Eye (tissue), 1 donor: ENCODE measurements at places on chromosomes 3 and 15.
A peak's percentile ranks its signal among the peaks of the same experiment; 100 is the strongest.

- DNase-seq: no peak
These were observed 88.3 kb downstream of the ITPR1 start for GRCh38 chr3:4581498-4581897.

- DNase-seq: peak; percentile 58
These were observed 85.8 kb downstream of the GAP43 start for GRCh38 chr3:115709093-115709492.

DNA sequence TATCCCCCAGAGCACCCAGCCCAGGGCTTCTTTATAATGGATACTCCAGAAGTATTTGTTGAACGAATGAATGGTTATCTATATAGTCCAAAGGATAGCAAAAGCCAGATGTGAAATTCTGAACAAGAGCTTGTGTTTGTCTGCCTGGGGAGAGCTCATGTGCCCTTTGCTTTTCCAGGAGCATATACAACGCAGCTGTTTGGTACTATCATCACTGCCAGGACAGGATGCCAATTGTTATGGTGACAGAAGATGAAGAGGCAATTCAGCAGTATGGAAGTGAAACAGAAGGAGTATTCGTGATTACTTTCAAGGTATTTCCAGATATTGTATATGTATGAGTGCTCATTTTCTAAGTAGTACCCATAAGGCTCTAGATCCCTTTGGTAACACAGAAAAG, 15.2 kb downstream of the DIS3L start:
- no peak for DNase-seq

- no peak for DNase-seq
These were observed 67.7 kb downstream of the MGLL start for GRCh38 chr3:127754411-127755304.

GRCh38 chr3:126365351-126366277, 8.4 kb upstream of the KLF15 start:
- DNase-seq: no peak

GRCh38 chr3:189502676-189503257, 128.4 kb upstream of the TP63 start:
- no peak for DNase-seq

- peak; percentile 79 for DNase-seq
These were observed 4.9 kb downstream of the ADCY5 start for GRCh38 chr3:123444023-123444422.

DNA sequence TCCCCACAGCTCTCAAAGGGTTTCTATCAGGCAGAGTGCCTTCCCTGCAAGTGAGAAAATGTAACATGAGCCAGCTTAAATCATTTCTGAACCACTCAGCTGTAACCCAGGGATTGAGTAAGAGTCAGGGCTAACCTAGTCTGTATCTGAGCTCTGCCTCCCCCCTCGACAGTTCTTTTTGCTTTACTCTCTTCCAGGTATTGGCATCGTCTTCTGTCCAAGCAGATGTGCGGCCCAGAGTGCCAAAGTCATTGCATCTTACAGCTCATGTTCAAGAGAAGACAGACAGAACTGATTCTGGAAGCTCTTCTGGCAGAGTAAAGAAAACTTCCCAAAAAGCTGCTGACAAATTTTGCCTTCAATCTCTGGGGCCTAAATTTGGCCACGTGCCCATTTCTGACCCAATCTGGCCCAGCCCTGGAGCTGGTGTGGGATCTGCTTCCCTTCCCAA, 74.8 kb downstream of the ABHD5 start:
- no peak for DNase-seq

DNA sequence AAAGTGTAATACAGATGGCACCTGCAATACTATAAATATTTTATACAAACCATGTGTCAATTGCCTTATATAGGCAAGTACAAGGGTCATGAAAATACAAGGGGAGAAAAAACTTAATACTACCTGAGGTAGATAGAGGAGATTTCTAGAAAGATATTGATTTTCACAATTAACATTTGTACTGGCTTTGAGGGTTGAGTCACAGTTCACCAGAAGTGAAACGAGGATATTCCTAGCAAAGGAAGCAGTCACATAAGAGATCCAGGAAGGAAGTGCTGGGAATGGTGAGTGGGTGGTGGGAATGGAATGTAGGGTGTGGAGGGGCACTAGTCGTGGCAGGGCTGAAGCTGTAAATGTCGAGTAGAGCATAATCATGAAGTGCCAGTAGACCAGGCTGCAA, 108.7 kb downstream of the P2RY1 start:
- DNase-seq: no peak

DNA sequence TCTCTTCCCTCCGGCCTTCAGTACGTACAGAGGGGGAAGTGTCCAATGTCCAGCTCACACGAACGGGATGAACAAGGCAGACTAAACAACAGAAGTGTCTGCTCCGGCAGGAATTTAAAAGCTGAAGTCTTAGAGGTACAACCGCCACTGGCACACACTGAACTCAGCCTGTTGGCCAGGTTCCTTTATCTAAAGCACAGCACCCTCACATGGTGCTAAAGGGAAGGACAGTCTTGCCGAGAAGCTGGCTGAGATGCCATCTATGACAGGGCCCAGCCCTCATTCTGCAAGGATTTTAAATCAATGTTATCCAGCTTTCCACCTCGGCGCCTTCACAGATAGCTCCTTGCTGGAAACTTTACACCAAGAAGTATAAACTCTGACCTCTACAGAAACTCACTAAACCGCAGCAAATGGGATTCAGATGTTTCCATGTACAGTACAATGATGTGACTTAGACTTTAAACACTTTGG, 2.8 kb downstream of the ADAMTS17 start:
- DNase-seq: peak; percentile 91

GRCh38 chr3:191372122-191372521, 41.8 kb upstream of the UTS2B start:
- no peak for DNase-seq

- DNase-seq: no peak
These were observed 579 bp upstream of the UBE3A start for GRCh38 chr15:25439369-25439836.

- DNase-seq: no peak
These were observed 2.1 kb downstream of the ATP11B start for GRCh38 chr3:182795389-182795782.

DNA sequence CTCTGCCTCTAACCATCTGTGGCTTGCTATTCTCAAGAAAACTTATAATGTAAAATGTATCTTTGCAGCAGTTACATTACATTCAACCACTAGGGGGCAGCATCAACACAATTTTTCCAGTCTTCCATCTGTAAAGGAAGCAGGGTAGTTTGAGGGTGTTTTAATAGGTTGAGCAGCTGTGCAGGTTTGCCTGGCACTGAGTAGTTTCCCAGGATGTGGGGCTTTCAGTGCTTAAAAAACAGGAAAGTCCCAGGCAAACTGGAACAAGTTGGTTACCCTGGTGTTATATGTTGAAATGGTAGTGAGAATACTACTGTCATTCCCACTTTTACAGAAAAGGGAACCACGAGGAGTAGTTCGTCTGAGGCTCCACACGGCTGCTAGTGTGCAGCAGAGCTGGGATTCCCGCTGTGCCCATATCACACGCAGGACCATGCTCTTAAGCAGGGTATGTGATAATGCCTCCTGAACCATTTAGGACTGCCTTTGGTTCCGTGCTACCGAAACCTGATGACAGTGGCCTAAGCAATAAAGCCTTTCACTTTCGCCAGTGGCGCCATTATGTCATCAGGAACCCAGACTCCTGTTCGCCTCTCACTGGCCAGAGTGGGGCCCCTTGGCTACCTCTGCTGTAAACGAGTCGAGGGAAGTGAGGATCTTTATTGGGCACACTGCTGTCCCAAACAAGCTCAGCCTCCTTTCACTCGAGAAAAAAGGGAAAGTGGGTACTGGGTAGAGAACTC, 64.7 kb upstream of the ZBTB38 start:
- DNase-seq: peak; percentile 95
